ENCODE measurements at places on chromosomes 4 and X.
A peak's percentile ranks its signal among the peaks of the same experiment; 100 is the strongest.

DNA sequence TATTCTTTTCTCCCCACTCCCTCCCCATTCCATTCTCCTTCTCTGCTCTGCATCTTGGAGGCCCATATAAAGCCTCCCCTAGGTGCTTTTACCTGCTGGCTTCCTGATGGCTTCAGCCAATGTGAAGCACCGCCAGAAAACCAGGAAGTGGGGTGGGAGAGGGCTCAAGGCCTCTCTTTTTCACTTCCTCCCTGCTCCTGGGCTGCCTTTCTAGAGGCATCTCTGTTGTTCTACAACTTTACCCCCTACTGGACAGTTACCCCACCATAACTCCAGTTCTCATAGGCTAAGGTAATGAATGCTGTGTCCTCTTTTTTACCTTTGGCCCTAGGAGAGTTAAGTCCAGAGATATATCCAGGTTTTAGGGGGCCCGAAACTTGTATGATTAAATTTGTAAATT lies 62.4 kb upstream of the PPARGC1A start:
- DNase-seq: no peak

DNA sequence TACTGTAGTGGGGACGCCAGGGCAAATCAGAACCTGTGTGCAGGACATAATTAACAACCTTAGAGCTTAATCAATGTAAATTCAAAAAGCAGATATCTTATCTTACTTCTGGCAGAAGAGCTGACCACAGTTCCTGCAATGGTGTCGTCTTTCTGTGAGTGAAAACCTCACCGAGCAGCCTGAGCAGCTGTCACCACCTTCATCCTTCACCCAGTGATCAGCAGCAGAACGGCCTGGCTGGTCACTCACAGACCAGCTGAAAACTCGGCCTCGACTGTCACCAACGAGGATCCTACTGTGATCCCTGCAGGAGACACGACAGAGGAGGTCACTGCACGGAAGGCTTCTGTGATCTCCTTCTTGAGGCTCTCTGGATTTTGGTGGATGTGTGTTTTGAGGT lies 94.2 kb downstream of the CDS1 start:
- DNase-seq: no peak

DNA sequence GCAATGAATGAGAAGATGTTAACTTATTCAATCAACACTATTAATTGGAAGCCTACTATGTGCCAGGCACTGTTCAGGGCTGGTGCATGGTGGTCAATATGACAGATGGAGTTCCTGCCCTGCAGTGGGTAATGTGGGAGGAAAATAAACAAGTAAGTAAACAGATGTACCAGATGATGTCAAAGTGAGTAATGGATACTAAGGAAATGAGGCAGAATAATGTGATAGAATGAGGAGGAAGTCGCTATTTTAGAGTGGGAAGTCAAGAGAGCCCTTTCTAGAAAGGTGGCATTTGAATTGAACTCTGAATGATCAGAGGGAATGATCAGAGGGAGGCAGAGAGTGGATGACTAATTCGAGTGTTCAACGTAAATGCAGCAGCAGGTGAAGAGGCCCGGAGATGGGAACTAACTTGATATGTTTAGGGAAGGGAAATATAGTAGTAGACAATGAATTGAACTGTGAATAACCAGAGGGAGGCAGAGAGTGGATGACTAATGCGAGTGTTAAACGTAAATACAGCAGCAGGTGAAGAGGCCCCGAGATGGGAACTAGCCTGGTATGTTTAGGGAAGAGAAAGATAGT lies 48.3 kb downstream of the HMGB3 start:
- DNase-seq: no peak

- no peak for DNase-seq
These were observed 36.8 kb upstream of the ARSD start for GRCh38 chrX:2965965-2966364.

GRCh38 chr4:40720916-40721315 lies 28.8 kb upstream of the NSUN7 start:
- DNase-seq: no peak

DNA sequence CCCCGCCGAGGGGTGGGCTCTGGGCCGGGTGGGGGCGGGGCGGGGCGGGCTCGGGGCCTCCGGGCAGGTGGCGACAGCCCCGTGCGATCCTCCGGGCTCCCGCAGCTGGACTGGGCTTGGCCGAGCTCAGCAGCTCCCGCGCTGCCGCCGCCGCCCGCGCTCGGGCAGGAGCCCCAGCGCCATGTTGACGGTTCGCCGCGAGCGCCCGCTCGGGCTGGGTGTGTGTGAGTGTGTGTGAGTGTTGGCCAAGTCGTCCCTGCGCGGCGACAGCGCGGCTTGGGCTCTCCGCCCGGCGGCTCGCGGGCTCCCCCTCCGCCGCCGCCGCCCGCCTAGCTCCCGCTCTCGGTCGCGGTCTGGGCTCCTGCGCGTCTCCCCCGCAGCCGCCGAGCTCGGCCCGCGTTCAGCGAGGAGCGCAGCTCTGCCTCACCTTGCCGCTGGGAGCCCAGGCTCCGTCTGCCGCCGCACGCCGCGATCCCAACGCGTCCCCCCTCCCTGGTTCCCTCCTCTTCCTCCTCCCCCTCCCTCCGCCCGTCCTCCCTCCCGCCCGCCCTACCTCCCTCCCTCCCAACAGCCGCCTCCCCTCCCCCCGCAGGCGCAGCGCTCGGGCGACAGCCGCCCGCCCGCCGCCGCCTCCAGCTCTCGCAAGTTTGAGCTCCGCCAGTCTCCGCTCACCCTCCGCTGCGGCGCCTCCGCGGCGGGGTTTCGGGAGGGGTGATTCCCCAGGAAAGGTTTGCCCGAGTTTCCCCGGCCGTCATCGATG lies at the start of gene BCOR:
Gene BCOR, minus strand, starts transcription at position 455 of the 760 bp plus-strand sequence. CDS start 20,029 bp downstream, outside the sequence.
- DNase-seq: peak; percentile 63

DNA sequence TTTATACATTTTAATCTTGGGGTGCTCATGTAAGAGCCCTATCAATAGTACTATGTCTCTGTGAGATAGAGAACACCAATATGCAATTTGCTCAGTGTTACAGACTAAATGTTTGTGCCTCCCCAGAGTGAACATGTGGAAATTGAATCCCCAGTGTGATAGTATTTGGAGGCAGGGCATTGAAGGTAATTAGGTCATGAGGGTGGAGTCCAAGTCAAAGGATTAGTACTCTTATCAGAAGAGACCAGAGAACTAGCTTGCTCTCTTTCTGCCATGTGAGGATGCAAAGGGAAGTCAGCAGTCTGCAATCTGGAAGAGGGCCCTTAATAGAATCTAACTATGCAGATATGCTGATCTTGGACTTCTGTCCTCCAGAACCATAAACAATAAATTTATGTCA lies 1317.0 kb downstream of the STIM2 start:
- DNase-seq: no peak

DNA sequence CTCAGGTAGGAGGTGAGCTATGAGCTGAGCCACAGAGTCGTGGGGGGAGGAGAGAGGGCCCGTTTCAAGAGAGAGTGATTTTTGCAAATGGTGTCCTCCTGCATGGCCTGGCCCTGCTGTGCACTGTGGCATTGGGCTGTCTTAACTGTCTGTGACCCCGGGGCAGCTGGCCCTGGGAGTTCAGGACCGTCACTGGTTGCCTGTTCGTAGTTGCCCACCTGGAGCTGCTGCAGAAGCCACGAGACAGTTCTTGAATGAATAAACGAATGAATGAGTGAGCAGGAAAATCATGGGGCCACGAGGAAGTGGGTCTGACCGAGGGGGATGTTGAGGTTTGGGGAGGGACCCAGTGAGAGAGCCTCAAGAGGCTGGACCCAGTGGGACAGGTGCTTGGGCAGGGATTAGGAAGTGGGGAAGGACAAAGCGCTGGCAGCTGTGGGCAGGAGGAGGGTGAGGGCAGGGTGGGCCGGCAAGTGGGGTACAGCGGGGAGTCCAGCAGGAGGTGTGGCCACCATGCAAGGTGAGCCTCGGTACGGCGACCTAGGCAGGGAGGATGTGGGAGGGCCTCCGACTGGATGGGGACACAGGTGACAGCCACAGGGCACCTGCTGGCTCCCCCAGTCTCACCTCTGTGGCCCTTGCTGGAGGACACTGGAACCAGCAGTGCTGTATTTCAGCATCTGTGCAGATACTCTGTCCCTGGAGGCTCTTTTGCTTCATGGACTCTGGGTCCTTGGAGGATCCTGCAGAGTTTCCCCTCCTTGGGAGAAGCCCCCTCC lies 10.2 kb downstream of the RGS12 start:
- no peak for DNase-seq

- DNase-seq: no peak
These were observed 14.1 kb downstream of the RPS6KA3 start for GRCh38 chrX:20252381-20253231.

DNA sequence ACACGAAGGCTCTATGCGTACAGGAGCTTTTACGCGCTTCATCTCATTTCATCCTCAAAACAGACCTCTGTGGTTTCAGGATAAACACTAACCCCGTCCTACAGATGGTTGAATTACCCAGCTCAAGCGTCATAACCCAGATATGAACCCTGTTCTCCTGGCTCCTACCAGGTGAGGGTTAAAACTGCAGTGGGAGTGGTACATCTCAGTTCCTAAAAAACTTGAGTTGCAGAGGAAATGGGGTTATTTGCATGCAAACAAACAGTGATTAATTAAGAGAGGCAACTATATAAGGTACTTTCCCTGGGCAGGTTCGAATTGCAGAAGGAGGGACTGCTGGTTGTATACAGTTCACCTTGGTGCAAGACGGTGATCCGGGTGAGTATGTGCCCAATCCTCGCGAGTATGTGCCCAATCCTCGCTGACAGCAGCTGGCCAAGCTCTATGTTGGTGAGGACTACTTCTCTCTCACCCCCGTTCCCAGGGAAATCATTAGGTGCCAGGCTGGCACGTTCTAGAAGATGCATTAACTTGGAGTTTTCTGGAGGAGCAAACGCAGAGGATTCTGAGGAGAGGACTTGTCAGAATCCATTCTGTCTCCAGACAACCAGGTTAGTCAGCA lies 72.6 kb downstream of the FHDC1 start:
- DNase-seq: no peak

DNA sequence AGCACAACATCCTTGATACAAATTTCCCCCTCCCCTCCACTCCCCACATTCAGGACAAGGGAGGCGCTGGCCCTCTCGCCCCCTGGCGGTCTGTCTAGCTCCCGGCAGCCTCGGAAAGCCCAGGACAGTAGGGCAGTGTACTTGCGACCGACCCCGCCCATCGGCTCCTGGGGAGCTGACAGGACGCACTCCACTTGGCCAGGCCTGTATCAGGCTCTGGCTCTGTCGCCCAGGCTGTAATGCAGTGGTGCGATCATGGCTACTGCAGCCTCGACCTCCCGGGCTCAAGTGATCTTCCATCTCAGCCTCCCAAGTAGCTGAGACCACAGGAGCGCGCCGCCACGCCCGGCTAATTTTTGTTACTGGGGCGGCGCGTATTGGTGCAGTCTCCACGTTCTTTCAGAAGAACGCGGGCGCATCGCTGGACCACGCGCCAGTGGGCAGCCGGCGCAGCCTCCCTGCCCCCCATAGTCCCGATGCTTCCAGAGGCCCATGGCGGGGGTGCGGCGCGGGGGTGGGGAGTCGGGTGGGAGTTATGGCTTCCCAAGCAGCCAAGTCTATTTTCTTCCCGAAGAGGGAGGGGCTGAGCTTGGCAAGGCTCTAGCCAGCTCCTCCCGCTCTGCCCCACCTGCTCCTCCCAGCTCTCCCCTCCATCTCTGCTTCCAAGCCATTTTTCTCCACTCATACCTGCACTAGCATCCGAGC lies 7.8 kb upstream of the AKAP14 start:
- no peak for DNase-seq

DNA sequence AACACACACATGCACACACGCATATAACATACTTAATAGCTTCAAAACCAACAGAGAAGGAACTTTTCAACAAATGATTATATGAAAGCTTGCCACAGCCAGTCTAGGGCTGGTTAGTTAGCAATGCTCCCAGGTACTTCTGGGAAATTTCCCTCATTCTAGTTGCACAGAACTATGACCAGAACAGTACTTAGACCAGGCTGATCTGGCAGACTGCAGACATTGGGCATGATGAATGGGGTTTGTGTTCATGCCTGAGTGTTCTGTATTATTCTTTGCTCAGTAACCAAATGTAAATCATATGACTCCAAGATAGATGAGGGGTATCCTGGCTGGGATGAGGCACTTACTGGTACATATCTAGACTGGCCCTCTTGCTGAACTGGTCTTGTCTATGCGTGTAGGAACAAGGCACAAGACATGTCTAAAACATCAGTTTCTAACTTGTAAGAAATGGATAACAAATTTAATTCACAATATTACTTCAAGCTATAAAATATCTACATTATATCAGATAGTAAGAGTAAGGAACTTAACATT lies 50.3 kb upstream of the GEMIN8 start:
- DNase-seq: no peak

DNA sequence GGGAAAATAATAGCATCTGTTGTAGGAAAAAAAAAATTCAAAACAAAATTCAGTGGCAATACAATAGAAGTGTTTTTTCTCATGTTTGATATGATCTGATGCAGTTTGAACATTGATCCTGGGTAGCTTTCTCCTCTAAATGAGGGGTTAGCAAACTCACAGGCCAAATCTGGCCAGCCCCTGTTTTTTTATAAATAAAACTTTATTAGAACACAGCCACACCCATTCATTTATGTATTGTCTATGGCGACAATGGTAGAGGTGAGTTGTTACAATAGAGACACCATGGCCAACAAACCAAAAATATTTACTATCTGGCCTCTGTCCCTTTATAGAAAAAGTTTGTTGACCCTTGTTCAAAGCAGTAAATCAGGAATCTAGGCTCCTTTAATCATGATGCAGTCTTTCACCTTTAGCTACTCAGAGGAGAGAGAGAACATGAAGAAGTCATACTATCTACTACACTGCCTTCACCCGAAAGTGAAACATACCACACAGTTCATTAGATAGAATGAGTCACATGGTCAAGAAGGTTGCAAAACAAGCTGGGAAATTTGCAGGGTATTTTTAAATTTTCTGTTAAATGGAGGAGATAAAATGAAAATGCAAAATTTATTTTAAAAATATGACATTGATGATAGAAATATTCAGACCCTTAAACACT lies 186.6 kb upstream of the MAOA start:
- DNase-seq: no peak

GRCh38 chrX:66634272-66634671 lies 4.6 kb downstream of the EDA2R start:
- DNase-seq: no peak

Measured in stimulated activated CD4-positive, alpha-beta T cell treated with anti-CD3 and anti-CD28 coated beads, Interleukin-1b, Interleukin-23, amount 100 ng/mL, for 24 hours (primary cell).